Memory B cell (primary cell): ENCODE measurements at places on chromosomes 7 and 10.

- DNase-seq: no peak
These were observed 12.5 kb upstream of the AKR1E2 start for GRCh38 chr10:4813496-4813895.

- DNase-seq: no peak
These were observed 66.9 kb upstream of the SEMA3A start for GRCh38 chr7:84261509-84261908.

GRCh38 chr7:80232979-80233724 is 98.5 kb downstream of the GNAI1 start:
- no peak for DNase-seq

DNA sequence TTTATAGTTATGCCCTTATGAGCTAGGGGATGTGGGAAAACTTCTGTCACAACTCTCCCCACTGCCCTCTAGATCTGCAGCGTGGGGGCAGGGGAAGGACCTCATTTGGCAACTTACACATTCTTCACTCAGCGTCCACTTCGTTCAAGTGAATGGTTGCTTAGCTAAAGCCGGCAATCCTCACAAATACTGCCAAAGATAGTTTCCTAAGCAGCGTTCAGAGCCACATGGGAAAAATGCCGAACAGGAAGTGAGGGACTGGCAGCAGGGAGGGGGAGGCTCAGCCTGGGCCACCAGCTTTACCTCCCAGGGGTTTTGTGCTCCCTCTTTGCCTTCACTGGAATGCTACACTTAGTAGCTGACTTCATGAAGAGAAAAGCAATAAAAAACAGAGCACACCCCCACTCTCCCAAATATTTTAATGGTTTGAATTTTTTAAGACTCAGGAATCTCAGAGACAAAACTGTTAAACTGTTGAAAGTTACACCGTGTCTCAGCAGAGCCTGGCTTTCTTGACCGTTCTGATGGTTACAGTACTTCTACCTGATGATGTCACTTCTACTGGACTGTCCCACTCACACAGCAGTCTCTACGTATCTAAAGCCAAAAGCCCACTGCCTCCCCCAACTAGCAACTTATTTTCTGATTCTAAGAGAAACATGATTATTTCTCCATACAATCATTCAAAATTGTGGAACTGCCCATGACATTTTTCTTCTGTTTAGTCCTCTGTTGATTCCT is 10.4 kb downstream of the GRM3 start:
- no peak for DNase-seq

- no peak for DNase-seq
These were observed 896 bp upstream of the MYL7 start for GRCh38 chr7:44142028-44142427.

- no peak for DNase-seq
These were observed 49.2 kb downstream of the ADRA2A start for GRCh38 chr10:111126077-111126476.

GRCh38 chr10:122407375-122408125 is 33.0 kb downstream of the PLEKHA1 start:
- no peak for DNase-seq

GRCh38 chr7:132183781-132184380 is 392.4 kb downstream of the PLXNA4 start:
- no peak for DNase-seq

DNA sequence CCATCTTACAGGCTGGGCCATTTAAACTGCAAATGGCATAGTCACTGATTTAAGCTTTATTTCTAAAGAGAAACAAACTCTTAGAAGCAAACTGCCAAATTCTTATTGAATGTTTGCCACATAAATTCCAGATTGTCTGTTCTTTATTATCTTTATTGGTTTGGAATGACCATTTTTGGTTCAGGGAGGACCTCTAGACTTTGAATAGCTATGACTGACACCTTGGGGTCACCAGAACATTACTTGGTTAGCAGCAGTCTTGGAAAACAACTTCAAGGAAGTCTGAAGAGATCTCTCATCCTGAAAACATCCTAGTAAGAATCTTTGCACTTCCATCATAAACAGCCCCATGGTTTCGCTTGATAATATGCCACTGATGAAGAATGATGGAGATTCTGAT is 197.1 kb downstream of the SUGCT start:
- no peak for DNase-seq

- no peak for DNase-seq
These were observed 6.9 kb downstream of the PPIF start for GRCh38 chr10:79354141-79354540.

GRCh38 chr10:98417973-98418664 is 3.1 kb upstream of the PYROXD2 start:
- DNase-seq: no peak

DNA sequence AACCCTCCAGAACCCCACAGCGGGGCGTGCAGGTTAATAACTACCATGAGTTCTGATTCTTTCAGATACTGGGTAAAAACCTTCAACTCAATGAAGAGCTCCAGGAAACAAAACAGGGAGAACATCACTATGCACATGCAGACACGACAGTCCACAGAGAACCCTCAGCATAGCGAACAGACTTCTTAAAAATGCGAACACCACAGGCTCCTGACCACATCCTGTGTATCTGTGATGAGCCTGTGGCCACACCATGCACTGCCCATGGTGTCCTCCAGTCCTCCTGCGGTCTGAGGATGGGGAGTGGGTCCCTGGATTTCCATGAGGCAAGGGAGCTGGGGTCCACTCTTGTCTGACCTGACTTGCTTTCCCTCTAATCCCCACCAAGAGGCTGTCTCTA is 107.2 kb downstream of the COBL start:
- no peak for DNase-seq

DNA sequence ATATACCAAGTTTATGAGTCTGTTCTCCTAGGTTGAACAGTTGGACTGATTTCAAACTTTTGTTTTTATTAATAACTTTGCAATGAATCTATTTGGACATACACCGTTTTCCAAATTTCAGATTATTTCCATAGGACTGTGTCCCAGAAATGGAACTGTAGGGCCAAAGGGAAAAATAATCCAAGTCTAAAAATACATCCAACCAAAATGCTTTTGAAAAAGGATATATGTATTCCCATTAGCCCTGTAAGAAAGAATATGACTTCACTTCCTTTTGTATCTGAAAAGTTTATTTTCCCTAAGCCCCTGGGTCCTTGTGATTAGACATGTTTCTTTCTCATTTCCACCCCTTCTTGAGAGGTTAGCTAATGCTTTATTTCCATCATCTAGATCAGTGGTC is 434.2 kb upstream of the MKI67 start:
- DNase-seq: no peak

- DNase-seq: no peak
These were observed 98.8 kb downstream of the OAT start for GRCh38 chr10:124319926-124320391.

- DNase-seq: no peak
These were observed 250.0 kb upstream of the HGF start for GRCh38 chr7:82019551-82020475.

DNA sequence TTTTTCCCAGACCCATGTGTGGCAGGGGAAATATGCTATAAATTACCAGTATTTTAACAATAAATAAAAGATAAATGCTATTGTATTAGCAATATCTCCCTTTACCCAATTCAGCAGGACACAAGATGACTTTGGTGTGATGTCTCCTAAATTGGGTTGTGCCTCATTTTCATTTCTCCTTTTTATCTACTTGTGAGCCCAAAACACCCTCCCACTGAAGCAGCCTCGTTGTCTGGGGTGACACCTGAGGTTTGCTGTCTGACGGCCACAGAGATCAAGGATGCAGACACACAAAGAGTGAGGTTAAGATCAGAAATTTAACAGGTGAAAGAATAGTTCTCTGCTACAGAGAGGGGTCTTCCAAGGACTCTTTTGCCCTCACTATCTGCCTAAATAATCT is 27.1 kb upstream of the CC2D2B start:
- DNase-seq: no peak
